Right renal cortex interstitium (tissue), 3 donors: ENCODE measurements at places on chromosomes 3 and 15. TPM values are rescaled to one million over a fixed set of nuclear protein-coding genes. Genes with fewer than 3 reads are reported as not detected.

Gene CILP
- 3.3 TPM for polyA plus RNA-seq

DNA sequence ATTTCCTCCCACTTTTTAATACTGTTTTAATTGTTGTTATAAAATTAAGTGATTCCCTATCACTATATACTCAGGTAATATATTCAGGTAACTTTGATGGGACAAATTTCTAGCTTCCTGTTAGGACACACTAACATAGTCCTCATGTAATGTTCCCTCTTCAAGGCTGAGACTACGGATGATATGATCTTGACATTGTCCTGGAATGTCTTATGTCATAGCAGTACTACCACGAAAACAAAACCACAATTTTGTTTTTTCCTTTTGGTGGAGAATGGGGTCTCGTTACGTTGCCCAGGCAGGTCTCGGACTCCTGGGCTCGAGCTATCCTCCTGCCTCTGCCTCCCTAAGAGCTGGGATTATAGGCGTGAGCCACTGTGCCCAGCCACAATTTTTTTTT lies 26.8 kb upstream of the IP6K2 start:
- DNase-seq = no peak

DNA sequence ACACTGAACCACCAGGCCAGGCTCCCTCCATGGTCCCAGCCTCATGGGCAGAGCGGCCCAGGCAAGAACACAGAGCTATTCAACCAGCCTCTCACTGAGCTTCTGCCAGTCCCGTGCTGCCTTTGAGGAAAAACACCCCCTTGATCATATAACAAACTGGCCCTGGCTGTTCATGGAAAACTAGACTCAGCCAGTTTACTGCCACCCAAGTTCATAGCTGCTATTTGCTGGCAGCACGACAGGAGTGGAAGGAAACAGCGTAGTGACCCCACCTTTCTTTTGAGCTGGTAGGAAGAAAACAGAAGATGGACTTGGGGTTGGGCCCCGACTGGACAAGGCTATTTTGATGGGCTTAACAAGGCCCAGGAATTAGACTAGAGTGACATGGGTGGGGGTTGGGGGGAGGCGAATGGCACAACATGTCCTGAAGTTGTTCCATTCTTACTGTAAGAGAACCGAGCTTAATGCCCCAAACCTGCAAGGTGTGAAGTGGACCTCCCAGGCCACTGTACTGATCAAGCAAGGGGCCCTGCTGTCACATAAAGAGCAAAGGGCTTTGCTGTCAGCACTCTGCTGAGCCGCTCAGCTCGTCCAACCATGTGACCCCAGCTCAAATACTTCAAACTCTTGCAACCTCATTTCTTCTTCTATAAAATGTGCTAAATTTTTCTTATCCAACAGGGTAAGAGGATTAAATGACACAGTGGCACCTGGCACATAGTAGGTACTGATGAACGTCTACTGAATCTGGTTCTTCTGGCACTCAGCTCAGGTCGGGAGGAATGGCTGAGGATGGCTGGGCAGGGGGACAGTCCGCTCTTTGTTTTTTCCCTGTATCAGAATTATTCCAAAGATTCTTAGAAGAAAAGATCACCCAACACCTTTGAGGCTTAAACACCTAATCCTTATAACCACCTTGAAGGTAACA lies 1.6 kb downstream of the FBXL22 start:
- DNase-seq = no peak

DNA sequence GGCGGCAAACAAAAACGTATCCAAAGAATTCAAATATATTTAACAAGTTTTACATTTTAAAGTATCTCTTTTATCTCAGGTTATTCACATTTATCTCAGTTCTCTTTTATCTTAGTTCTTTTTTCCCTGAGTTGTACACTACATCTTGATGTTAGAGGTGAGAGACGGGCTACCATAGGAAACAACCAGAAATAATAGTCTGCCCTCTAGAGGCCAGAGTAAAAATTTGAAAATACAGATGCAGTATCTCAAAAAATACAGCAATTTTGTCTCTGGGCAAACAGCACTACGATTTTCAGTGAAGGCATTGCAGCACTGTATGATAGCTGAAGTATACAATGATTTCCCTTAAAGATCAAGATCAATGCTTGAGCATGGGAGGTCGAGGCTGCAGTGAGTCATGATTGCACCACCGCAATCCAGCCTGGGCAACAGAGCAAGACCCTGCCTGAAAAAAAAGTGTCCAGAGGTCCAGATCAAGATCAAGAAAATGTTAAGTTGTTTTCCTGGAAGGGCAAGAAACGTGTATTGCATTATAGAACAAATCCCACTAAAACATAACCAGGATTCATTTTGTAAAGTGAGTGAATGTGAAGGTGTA lies 82.6 kb upstream of the ATP11B start:
- no peak for DNase-seq
